ENCODE measurements at places on chromosomes 5 and 9. TPM values are rescaled to one million over a fixed set of nuclear protein-coding genes. Genes with fewer than 3 reads are reported as not detected.
A peak's percentile ranks its signal among the peaks of the same experiment; 100 is the strongest.

GRCh38 chr9:133683586-133684120 lies 47.5 kb downstream of the DBH start:
- no peaks in the 10 kb centered on the region for H3K4me1 ChIP-seq
- H3K27me3 ChIP-seq = no peaks in the 10 kb centered on the region
- no peak overlapping the region for H3K4me3 ChIP-seq
- H3K36me3 ChIP-seq = no peaks in the 10 kb centered on the region

- no peaks in the 10 kb centered on the region for H3K27me3 ChIP-seq
- H3K36me3 ChIP-seq = no peaks in the 10 kb centered on the region
- no peak overlapping the region for H3K4me3 ChIP-seq
- DNase-seq = peak; percentile 12
These were observed 86.9 kb downstream of the NUDT12 start for GRCh38 chr5:103475629-103476240.

DNA sequence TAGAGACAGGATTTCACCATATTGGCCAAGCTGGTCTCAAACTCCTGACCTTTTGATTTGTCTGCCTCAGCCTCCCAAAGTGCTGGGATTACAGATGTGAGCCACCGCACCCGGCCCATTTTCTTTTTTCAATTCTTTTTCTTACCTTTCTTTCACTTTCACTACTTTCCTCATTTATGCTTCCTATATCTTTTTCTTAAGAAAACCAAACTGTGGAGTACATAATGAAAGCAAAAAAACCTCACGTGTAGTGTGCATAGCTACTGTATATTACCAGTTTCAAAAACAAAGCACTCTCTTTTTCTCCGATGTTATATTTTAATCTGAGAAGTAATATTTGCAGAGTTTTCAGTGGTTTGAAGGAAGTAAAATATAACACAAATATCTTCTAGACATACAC lies 8.0 kb upstream of the CAST start:
- H3K36me3 ChIP-seq = no peaks in the 10 kb centered on the region
- no peaks in the 10 kb centered on the region for H3K27me3 ChIP-seq
- DNase-seq = no peak
- H3K4me3 ChIP-seq = no peak overlapping the region
- peak overlapping the region; percentile 5 for H3K27ac ChIP-seq
- peaks cover 100% of the 10 kb centered on the region for H3K4me1 ChIP-seq

DNA sequence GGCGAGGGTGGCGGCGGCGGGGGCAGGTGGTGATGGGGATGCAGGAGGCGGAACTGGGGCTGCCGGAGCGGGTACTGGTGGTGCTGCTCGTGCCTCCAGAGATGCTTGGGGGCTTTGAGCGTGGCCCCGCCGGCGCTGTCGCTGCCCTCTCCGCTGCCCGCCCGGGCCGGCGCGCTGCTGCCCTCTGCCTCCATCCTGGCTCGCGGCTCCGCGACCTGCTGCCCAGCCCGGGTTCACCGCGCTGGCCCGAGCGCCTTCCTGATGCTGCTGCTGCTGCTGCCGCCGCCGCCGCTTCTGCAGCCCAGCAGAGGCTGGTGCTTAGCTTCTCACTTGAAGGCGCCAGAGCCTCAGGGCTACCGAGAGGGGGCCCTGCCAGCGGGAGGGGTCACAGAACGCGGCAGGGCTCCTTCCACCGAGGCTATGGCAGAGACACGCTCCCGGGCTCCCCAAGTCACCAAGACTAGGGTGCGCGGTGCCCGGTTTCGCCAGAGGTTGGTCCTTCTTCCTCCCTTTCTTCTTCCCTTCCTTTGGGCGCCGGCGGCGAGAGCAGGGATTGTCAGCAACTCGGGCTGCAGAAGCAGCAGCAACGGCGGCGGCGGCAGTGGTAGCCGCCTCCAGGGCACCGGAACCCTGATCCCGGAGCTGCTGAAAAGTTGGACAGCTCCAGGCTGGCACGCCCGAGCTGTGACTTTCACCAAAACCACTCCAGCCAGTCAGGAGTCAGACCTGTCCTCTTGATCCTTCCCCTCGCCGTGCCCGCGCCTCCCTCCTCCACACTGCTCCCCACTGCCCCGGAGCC lies at the start of gene PDE4D:
TSS of gene PDE4D (minus strand) at position 298 of the 799 bp plus-strand sequence.
- H3K4me3 ChIP-seq = peak within 1 kb of the TSS; percentile 56
- H3K4me1 ChIP-seq = peaks cover 10% of the 10 kb centered on the region
- DNase-seq = peak; percentile 3
- H3K27ac ChIP-seq = no peak within 1 kb of the TSS

- no peaks in the 10 kb centered on the region for H3K4me1 ChIP-seq
- no peaks in the 10 kb centered on the region for H3K36me3 ChIP-seq
- H3K27ac ChIP-seq = no peak overlapping the region
- no peak overlapping the region for H3K4me3 ChIP-seq
- no peaks in the 10 kb centered on the region for H3K27me3 ChIP-seq
These were observed 264.4 kb upstream of the MSX2 start for GRCh38 chr5:174459832-174460448.

GRCh38 chr5:54895816-54896341 lies 89.5 kb downstream of the ESM1 start:
- H3K4me1 ChIP-seq = peaks cover 3% of the 10 kb centered on the region
- DNase-seq = no peak
- H3K4me3 ChIP-seq = no peak overlapping the region

The RASEF gene
- polyA plus RNA-seq = not detected

- H3K4me1 ChIP-seq = no peaks in the 10 kb centered on the region
- DNase-seq = no peak
- H3K4me3 ChIP-seq = no peak overlapping the region
- H3K36me3 ChIP-seq = no peaks in the 10 kb centered on the region
- no peaks in the 10 kb centered on the region for H3K27me3 ChIP-seq
- H3K27ac ChIP-seq = no peak overlapping the region
These were observed 56.1 kb upstream of the NRARP start for GRCh38 chr9:137358126-137358525.

- no peak for DNase-seq
- peaks cover 2% of the 10 kb centered on the region for H3K27me3 ChIP-seq
- H3K27ac ChIP-seq = no peak overlapping the region
- no peaks in the 10 kb centered on the region for H3K4me1 ChIP-seq
These were observed 44.5 kb downstream of the SPRY4 start for GRCh38 chr5:142280066-142281007.

- DNase-seq = no peak
- H3K4me1 ChIP-seq = peaks cover 9% of the 10 kb centered on the region
- H3K27ac ChIP-seq = no peak overlapping the region
- H3K4me3 ChIP-seq = no peak overlapping the region
- no peaks in the 10 kb centered on the region for H3K27me3 ChIP-seq
These were observed 195.2 kb downstream of the AOPEP start for GRCh38 chr9:94921656-94922055.

DNA sequence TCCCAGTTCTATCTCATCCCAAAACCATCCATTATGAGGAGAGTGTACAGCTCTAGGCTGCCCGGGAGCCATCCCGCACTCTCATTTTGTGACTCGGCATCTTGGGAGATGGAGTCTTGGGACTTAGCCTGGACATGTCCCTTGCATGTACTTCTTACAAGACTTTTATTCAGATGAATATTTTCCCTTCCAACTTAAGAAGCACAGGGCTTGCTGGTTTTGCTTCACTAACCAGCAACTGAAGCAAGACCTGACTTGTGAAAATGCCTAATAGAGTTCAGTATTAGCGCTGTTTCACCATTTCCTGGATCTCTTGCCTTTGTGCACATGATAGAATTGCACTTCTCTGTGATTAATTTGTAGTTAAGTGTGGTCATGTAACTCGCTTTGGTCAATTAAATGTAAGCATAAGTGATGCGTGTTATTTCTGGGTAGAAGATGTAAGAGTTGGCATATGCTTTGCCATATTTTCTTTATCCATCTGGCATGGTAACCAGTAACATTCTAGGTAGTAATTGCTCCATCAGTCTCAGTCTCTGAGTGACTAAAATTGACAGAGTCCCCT lies 55.8 kb downstream of the PDCD1LG2 start:
- peaks cover 60% of the 10 kb centered on the region for H3K4me1 ChIP-seq
- no peaks in the 10 kb centered on the region for H3K27me3 ChIP-seq
- peak; percentile 70 for DNase-seq
- H3K4me3 ChIP-seq = no peak overlapping the region
- H3K36me3 ChIP-seq = no peaks in the 10 kb centered on the region

Measured in CD14-positive monocyte (primary cell).